ENCODE measurements at places on chromosomes 4 and X.

GRCh38 chrX:39115166-39115565, 313.9 kb downstream of the MID1IP1 start:
- no peak for DNase-seq

DNA sequence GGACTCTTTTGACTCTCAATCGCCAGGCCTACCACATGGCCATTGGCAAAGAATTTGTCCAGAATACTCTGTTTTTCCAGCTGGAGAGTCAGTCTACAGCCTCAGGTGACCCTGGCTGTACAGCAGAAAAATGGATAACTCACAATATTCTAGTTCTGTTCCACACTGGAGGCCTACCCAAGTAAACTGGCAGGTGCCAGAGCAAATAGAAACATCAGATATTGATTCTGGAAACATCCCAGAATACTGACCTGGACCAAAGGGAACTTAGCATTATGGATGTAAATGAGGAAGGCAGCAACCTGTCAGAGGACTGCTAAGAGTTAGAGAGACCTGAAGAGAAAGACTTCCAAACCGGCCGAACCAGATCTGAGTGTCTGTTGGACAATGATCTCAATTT, 147.9 kb upstream of the SMAD1 start:
- DNase-seq, result no peak

- DNase-seq, result no peak
Measured at GRCh38 chrX:106437407-106437806, 174.4 kb upstream of the RADX start.

GRCh38 chrX:150508018-150508417, 60.4 kb upstream of the MTM1 start:
- no peak for DNase-seq

DNA sequence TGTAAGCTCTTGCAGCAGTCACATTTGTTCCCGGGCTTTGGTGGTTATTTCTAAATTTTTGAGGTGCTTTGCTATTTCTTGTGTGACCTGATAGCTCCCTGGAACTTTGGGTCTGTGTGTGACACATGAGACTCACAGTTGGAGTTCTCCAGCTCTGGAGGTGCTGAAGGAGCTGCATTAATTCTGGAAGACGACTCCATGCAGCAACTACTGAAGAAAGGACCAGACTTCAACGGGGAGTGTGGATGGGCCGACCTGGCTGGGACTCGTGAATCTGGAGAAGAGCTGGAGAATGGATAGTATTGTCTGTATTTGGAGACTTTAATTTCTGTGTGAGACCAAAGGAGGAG, 1.5 kb downstream of the MRFAP1 start:
- no peak for DNase-seq

DNA sequence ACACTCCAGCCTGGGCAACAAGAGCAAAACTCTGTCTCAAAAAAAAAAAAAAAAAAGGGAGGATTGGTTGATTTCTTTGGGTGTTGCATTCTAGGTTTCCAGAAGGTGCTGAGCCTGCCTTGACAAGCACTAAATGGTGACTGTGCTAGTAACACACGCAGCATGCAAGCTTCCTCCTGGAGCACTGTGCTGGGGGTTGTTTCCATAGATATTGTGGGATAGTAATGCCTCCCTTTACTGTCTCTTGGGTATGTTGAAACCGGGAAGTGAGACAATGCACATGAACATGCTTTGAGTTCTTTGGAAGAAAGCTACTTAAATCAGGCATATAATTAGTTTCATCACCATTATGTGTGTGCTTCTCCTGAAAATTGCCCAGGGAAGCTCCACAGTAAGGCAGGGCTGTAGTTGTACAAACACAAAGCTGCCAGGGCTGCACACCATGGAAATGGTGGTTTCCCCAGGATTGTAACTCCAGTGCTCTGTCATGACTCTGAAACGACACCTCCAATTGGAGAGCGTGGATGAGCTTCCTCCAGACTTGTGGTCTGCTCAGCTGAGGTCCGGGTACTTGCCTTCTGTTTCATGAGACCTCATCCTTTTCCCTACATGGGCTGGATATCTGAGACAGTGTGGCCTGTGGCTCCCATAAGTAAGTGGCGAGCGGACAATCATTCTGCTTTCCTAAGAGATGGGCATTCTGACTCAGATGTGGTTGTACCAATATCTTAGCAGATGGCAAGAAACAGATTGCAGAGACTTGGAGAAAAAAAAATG, 31.5 kb upstream of the STOX2 start:
- DNase-seq, result no peak

DNA sequence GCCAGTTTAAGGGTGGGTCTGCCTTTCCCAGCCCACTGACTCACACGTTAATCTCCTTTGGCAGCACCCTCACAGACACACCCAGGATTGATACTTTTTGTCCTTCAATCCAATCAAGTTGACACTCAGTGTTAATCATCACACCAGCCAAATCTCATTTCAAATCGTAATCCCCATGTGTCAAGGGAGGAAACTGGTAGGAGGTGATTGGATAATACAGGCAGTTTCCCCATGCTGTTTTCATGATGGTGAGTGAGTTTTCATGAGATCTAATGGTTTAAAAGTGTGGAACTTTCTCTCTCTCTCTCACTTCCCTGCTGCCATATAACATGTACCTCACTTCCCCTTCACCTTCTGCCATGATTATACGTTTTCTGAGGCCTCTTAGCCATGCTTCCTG, 647.2 kb upstream of the FRG1 start:
- no peak for DNase-seq

- DNase-seq, result no peak
Measured at GRCh38 chrX:83022020-83022419, 486.1 kb upstream of the POU3F4 start.

DNA sequence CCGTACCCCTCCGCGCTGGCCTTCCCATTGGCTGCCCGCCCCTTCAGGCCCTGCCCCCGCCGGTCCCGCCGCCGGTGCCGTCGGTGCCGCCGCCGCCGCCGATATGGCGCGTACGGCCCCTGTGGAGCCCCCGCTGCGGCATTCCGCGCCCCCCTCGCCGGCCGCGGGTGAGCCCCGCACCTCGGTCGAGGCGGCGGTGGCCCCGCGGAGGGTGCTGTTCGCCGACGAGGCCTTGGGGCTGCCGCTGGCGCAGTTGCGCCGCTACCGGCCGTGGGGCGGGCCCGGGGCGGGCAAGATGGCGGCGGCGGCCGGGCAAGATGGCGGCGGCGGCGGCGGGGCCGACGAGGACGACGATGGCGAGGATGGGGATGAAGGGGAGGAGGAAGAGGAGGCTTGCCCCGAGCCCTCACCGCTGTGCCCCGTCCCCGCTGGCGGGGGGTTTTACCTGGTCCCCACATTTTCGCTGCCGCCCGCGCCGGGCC, at the start of gene PPP1R3F:
PPP1R3F (plus strand) TSS at position 27 of the 482 bp plus-strand sequence; CDS start at position 104, 77 bp downstream.
- no peak for DNase-seq

- DNase-seq, result no peak
Measured at GRCh38 chrX:43493756-43494155, 162.3 kb upstream of the MAOA start.

GRCh38 chrX:3550871-3551270, 162.6 kb downstream of the PRKX start:
- no peak for DNase-seq

GRCh38 chrX:149939905-149940673, 1.8 kb upstream of the EOLA2 start:
- peak; percentile 85 for DNase-seq

- DNase-seq, result peak; percentile 43
Measured at GRCh38 chr4:7844594-7844991, 95.1 kb downstream of the AFAP1 start.

DNA sequence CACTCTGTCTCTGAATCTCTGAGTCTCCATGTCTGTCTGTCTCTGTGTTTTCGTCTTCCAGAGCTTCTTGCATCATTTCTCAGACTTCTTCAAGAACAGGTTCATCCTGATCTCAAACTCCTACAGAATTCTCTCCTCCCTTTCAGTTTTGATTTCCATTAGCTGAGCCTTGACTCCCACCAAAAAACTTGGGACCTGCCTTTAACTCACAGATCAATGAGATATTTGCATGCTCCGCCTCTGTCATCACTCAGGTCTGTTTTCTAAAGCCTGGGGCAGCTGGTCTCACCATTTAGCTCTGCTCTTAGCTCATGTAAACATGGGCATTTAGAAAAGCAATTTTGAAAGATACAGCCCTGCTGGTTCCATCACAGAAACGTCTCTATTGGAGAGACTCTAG, 8.6 kb downstream of the DAPP1 start:
- DNase-seq, result no peak

DNA sequence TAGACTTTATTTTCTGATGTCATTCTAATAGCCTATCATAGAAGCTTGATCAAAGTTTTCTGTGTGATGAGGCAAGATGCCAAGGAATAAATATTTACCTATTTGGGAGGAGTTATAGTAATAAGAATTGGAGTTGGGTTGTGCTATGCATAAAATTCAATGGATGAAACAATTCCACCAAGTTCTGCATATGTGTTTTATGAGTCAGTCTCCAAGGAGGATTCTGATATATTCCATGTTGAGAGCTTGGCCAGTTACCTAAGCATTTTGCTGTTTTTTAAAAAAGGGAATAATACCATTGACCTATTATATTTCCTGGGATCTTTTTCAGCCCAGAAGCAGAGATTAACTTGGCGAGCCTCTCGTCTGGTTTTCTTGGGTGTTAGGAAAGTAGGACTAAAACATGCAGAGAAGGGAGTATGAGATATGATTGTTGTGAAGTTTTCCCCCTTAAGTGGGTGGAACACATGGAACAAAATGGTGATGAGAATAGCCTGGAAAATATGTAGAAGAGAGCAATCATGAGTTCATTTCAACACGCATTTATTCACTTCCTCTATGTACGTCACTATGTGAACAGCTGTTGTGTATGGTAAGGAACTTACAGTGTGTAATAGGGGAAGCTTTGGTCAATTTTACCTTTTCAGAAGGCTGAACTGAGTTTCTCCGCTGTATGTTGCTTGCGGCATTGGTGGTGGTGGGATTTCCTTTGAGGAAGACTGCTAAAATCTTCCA, 39.2 kb downstream of the POLA1 start:
- DNase-seq, result no peak

GRCh38 chrX:20252381-20253231, 14.1 kb downstream of the RPS6KA3 start:
- peak; percentile 50 for DNase-seq

- no peak for DNase-seq
Measured at GRCh38 chr4:180455226-180455625, 1788.0 kb upstream of the TENM3 start.

- DNase-seq, result no peak
Measured at GRCh38 chr4:911871-912490, 20.1 kb downstream of the GAK start.

DNA sequence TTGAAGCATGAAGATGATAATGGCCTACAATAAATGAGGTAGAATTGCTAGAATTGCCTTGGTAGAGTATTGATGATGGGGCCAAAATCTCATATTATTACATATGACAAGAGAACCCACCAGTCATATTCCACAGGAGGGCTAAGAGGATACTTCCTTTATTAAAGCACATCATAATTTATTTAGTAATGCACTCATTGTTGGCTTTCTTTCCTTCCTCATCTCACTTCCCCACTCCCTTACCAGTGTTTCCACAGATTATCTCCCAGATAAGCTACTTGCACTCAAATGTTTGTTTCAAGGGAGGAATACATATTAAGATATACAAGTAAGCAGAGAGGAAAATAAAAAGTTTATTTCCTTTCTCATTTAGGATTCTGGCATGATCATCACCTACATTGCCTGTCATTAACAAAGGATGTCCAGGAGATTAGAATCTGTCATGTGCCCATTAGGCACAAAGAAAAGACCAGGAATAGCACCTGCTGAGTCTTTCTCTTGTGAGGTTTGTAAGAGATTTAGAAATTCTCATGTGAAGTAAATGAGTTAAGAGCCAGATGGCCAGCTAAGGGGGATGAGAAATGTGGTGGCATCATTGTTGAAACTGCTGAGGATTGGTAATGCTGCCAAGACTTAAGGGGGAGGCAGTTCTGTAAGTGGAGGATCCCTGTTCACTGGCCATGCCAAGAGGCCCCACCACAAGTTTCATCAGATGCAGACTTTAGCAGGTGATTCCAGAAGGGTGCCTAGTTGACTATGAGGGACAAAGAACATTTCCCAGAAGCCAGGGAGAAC, 52.4 kb upstream of the PRDM8 start:
- DNase-seq, result no peak

Data from AG20443 (cell line).